ENCODE measurements at places on chromosomes 3 and 15.

- DNase-seq, result no peak
These were observed 34.8 kb downstream of the RBPMS2 start for GRCh38 chr15:64740311-64741170.

DNA sequence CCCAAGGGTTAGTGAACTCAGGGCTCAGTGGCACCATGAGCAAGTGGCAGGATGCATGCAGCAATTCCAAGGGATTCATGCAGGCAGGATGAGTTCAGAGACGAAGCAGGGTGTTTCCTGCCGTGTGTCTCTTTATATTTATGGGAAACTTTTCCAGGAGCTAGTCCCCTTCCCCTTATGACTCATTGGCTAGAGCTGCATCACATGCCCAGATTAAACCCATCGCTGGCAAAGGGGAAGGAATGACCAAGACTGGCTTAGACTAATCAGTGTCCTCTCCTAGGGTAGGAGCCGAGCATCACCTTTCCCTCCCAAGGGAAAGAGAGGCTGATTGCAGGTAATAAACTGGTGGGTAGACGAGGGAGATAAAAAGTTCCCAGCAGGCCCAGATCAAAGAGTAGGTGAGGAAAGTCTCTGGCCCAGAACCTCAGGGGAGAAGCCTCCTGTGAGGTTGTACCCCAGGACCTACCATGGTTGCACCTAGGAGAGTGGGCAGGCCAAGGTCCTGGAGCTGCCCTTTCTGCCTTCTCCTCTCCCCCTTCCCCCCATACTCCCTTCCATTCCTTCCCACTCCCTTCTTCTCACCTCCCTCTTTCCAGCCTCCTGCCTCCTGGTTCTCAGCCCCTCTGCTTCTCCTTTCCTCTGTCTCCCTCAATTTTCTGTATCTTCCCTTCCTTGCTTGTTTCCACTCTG is 67.8 kb upstream of the ITGA11 start:
- DNase-seq, result no peak

DNA sequence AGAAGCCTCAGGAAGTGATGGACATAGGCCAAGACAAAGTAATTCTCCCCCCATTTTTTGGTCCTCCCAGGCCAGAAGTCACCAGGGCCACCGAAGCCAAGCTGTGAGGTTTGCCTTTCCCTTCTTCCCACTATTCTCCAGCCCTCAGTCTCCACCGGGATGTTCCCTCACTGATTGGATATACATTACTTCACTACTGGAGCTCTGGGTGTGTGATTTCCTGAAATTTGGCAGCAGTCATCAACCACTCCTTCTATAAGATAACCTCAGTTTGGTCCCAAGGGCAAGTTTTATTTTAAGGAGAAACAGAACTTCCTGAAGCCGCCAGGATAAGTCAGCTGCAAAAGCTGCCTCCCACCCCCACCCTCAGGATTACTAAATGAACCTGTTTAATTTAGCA is 11.3 kb downstream of the SLCO2A1 start:
- no peak for DNase-seq

DNA sequence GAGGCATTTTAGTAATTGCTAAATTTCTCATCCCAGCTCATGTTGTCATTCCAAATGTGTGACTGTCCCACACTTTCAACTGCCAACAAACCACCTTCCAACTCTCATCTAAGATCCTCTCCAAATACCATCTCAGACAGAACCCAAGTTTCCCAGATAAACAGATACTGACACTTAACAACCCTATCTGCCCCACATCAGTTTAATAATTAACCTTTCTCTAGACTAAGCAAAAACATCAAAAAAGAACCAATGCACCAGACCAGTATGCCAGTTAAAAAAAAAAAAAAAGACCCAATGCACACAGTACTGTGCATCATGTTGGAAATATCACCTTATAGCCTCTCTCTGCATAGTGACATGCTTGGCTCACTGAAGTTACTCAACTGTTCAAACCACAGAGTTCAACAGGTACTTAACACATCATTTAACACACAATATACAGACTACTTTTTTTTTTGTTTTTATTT is 5.5 kb downstream of the SFMBT1 start:
- DNase-seq, result no peak

GRCh38 chr15:29139540-29140459 is 129.8 kb downstream of the NSMCE3 start:
- DNase-seq, result no peak

DNA sequence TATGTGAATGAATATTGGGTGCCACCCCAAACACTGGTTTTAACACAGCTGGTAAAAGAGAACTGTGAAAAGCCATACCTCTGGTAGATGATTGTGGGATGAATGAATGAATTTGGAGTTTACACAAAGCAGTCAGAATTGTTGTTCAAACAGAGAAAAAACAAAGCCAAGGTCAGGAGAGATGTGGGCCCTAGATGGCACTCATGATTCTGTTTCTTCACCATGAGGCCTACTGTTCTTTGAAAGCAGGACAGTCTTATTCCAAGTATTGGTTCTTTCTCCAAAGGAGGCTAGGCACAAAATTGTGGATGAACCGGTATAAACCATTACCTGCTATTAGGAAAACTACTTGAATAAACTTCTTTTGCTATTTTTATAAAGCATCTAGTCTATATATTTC is 97.6 kb downstream of the SAMMSON start:
- DNase-seq, result no peak

DNA sequence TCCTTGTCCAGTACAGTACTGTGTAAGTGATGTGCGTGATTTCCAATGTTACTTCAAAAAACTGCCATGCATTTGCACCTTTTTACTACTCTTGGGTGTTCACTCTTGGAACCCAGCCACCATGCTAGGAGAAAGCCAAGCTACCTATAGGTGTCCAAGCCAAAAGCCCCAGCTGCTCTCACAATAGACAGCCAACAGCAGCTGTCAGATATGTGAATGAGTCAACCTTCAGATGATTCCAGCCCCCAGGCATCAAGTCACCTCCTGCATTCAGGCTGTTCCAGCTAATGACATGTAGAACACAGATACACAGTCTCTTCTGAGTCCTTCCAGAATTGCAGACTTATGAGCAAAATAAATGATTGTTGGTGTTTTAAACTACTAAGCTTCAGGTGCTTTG is 417.7 kb upstream of the TGFBR2 start:
- no peak for DNase-seq

- no peak for DNase-seq
These were observed 1.5 kb downstream of the ETFA start for GRCh38 chr15:76309601-76310330.

DNA sequence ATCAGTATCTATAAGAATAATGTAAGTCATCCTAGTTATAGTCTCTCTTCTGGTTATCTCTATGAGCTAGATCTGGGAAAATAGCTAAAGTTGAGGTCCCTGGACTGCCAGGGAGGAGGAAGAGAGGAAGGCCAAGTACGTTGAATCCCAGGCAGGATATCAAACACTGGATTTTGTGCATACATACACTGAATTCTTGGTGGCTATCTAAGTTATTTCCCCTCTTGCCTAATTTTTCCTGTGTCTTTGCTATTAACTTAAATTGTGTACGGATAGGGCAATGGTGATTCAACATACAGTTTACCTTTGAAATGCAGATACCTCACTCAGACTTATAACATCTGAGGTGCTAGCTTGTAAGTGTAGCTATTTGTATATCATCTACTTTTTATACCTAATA is 27.2 kb downstream of the FBXO22 start:
- DNase-seq, result no peak

- no peak for DNase-seq
These were observed 28.1 kb upstream of the CTDSPL start for GRCh38 chr3:37833302-37834186.

- DNase-seq, result no peak
These were observed 161.1 kb upstream of the UBE2E1 start for GRCh38 chr3:23644676-23645075.

DNA sequence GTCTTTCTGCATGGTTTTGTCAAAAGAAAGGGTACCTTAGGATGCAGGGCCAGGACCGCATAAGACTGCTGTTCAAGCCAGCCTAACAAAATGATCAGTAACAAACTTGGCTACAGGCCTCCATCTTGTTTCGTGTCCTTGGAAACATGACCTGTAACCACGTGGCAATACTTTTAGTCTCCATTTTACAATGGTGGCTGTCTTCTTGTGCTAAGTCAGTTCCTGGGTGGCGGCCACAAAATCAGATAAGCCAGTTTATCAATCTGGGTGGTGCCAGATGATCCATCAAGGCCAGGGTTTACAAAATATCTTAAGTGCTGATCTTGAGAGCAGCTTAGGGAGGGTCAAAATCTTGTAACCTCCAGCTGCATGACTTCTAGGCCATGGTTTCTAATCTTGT is 57.1 kb upstream of the GK5 start:
- DNase-seq, result no peak

- DNase-seq, result no peak
These were observed 137.9 kb upstream of the POU1F1 start for GRCh38 chr3:87414271-87414670.

DNA sequence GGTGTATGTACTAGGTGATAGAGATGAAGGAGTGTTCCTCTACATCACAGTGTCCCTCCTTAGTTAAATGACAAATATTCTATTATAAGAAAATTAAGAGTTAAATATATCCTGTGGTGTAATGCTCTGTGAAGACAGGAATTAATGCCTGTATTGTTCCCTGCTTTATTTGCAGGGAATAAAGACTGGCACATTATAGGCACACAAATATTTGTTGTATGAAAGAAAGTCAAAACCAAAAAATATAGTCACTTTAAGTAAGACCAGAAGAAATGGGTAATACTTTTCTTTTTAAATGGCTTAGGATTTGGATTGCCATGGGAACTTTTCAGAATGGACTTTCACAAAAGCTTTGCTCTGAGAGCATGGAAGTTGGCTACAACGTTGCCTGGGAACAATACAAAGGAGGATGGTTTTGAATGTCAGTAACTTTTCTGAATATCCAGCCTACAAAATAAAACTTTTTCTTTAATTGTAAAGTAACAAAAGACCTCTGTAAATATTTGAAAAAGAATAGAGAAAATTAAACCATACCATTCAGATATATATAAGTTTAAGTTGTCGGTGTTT is 158.0 kb upstream of the P2RY1 start:
- no peak for DNase-seq

DNA sequence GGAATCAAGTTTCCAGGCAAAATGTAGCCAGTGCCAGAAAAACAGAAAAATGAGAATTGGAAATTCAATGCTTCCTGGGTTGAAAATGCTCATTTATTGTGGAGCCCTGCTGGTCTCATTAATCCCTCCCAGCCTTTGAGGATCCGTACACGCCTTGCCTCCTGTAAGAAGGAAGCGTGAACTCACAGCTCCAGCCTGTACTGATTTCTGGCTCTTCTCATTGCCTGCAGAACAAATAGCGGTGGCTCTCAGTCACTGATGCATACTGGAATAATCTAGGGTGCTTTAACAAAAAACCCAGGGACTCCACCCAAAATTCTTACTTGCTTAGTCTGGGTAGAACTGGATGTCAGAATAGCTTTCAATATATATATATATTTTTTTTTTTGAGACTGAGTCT is 29.3 kb upstream of the SLC24A5 start:
- no peak for DNase-seq

- DNase-seq, result no peak
These were observed 180.4 kb upstream of the COL8A1 start for GRCh38 chr3:99458013-99458412.

- no peak for DNase-seq
These were observed 192.6 kb upstream of the MBNL1 start for GRCh38 chr3:152076148-152076547.

Measured in posterior cingulate gyrus (tissue), 11 donors.